ENCODE measurements at places on chromosomes 7 and 10. TPM values are rescaled to one million over a fixed set of nuclear protein-coding genes. Genes with fewer than 3 reads are reported as not detected.

GRCh38 chr7:51774178-51774577 is 457.6 kb upstream of the COBL start:
- ATAC-seq, result no peak

- no peak for ATAC-seq
Measured at GRCh38 chr10:71229726-71230655, 17.6 kb downstream of the UNC5B start.

DNA sequence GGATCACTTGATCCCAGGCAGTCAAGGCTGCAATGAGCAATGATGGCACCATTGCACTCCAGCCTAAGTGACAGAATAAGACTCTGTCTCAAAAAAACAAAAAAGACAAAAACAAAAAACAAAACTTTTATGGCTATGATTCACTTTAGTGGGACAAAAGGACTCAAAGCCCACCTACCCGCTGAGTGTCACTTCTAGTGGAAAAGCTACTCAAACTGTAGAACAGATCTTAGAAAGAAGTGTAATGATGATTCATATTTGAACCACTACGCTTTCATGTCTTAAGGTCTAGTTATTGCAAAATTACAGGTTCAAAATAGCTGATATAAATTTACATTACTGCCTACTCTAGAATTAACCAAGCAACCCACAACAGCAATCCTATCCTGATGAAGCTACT is 47.1 kb upstream of the OTUD1 start:
- ATAC-seq, result no peak

GRCh38 chr10:111100198-111100597 is 23.4 kb downstream of the ADRA2A start:
- ATAC-seq, result no peak

GRCh38 chr7:140983802-140984201 is 30.9 kb downstream of the MRPS33 start:
- no peak for ATAC-seq

- ATAC-seq, result no peak
Measured at GRCh38 chr7:37249240-37249639, 199.4 kb downstream of the ELMO1 start.

GRCh38 chr7:21544303-21544656 is 1.4 kb downstream of the DNAH11 start:
- ATAC-seq, result no peak

- no peak for ATAC-seq
Measured at GRCh38 chr7:1665549-1666316, 4.3 kb upstream of the ELFN1 start.

GRCh38 chr10:90407851-90408250 is 450.0 kb downstream of the HTR7 start:
- no peak for ATAC-seq

DNA sequence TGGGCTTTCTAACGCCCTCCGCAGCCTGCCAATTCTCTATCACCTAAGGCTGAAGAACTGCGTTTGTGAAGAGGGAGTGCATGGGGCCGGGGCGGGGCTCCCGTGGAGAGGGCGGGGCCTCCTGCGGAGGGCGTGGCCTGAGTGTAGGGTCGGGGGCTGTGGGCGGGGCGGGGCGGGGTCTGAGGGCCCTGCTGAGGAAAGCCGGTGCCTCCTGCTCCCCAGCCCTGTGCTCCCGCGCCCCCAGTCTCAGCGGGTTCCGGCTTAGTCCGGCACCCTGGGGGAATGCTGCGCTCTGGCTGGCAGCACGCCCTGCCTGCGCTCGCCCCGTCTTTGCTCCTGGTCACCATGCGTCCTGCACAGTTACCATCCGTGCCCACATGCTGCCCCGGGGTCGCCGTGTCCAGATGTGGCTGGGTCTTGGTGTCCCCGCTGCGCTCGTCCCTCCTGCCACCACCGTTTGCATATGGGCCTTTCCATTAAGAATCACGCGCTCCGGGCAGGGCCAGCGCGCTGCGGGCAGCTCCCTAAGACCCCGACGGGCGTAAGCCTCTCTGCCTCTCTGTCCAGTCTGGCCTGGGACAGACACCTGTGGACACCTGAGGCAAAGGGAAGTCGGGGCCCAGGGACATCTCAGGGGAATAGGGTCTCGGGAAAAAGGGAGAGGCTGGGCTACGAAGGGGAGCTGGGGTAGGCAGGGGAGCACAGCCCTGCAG is 144.0 kb upstream of the RET start:
- ATAC-seq, result no peak

DNA sequence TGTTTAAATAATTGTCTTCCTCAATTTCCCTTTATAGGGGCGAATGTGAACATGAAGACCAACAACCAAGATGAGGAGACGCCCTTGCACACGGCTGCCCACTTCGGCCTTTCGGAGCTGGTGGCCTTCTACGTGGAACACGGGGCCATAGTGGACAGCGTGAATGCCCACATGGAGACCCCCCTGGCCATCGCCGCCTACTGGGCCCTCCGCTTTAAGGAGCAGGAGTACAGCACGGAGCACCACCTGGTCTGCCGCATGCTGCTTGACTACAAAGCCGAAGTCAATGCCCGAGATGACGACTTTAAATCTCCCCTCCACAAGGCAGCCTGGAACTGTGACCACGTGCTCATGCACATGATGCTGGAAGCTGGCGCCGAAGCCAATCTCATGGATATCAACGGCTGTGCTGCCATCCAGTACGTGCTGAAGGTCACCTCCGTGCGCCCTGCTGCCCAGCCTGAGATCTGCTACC is 42.1 kb downstream of the ASB4 start:
- ATAC-seq, result no peak

DNA sequence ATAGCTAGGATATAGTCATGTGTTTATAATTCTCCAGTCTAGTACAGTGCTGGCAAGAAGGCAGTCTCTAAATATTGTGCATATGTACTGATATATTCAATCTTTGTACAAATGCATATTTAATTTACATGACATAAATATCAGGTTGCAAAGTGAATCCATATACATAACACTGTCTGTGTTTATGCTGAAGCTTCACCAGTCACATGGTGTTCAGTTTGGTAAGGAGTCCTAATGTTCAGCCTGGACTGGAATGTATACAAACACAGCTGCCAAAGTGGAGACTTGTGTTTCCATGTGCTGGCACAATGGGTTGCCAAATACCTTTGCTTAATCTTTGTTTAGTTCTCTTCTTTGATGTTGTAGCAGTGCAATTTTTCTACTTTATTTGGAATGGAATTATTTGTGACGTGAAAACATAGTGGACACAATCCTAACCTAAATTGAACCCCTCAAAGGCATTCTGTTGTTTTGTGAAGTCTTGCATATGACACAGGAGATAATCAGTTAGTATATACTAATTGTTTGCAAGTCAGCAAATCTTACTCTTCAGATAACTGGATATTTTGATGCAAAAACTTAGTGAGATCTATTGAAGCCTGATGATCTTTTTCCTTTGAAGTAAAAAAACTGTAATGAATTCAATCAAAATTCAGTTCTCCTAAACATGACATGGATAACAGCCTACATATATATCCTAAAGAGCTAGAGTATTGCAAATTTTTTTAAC is 17.3 kb upstream of the ARL4A start:
- no peak for ATAC-seq

DNA sequence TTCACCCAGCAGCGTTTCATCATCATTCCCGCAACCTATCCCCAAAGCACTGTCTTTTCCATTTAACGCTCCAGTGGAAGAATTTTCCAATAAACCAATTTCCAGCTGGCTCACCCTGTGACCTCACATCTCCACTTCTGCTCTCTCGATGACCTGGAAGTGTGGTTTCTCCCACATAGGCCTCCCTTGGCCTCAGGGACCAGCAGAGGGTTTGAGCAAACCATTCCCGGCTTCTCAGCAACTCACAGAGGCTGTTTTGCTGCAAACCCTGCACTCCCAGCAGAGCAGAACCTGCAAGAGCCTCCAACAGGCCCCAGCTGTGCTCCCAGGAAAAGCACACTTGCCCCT is 523.0 kb upstream of the FOXK1 start:
- no peak for ATAC-seq

DNA sequence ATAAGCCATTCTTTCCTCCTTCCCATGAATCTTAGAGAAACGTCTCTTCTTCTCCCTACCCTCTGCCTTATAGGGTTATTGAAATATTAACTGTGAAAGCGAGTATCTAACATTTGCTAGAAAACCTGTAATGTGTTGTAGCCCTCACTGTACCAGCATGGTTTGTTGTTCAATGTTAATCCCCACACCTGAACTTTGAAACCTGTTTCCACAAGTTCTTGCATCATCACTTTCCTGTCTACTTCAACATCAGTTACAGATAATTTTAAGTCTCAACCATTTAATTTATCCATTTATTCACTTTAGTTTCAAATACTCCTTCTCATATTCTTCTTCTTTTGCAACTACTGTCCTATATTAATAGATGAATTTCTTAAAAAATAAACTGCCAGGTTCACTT is 148.2 kb downstream of the ETV1 start:
- no peak for ATAC-seq

- peak; percentile 25 for ATAC-seq
Measured at GRCh38 chr10:103983367-103983911, 16.5 kb downstream of the SLK start.

- no peak for ATAC-seq
Measured at GRCh38 chr7:144670218-144670617, 165.6 kb downstream of the TPK1 start.

DNA sequence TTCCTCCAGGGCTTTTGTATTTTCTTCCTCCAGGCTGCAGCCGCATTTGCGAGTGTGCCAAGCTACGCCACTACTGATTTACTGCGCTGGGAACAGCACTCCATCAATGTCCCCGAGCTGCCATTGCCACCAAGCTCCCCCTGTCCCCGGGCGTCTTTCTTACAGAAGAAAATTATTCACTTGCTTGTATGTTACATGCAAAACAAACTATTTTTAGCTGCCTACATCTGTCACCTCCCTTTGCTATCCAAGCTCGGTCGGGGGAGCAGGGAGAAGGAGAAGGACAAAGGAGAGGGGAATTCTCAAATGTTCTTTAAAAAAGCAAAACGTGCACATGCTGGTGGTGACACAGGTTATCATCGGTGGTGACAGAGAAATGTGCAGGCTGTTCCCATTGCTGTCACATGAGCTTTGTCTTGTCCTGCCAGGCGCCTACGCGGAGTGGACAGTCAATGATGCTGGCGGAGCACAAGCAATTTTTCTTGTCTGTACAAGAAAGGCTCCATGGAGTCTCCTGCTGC is 93.1 kb downstream of the ADARB2 start:
- no peak for ATAC-seq

- no peak for ATAC-seq
Measured at GRCh38 chr7:121473645-121474300, 77.7 kb upstream of the FAM3C start.

DNA sequence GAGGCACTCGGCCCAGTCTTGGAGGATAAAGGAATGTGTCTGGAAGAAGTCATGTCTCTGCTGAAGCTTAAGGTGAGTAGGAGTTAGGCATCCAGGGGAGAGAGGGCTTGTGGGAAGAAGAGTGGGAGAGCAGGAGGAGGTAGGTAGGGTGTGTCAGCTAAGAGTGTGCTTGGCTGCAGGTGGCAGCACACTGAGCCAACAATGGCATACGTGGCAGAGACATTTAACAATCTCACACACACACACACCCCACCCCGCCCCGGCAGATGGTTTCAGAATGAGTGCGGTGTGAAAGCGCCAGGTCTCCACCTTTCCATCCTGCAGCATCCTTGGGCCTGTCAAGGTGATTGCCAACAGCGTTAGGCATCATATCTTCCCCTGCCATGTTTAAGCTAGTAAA is 11.2 kb upstream of the ARPC1A start:
- ATAC-seq, result peak; percentile 93

DNA sequence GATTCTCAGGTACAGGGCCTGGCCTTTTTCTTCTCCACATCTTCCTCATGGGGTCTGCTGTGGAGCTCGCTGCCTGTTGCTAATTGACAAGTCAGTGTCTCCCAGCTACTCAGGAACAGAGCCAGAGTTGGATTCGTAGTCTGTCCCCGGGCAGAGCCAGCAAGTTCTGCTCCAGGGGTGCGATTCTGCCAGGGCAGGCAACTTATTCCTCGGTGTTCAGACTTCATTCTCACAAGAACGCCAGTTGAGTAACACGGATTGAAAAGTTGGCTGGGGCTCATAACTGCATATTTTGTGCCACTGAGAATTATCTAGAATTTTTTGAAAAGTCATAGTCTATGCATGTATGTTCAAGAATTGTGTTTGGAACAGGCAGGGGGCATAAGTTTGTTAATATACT is 336.7 kb upstream of the NPVF start:
- no peak for ATAC-seq

- ATAC-seq, result peak; percentile 44
Measured at GRCh38 chr10:19817231-19817933, 1.1 kb downstream of the PLXDC2 start.

DNA sequence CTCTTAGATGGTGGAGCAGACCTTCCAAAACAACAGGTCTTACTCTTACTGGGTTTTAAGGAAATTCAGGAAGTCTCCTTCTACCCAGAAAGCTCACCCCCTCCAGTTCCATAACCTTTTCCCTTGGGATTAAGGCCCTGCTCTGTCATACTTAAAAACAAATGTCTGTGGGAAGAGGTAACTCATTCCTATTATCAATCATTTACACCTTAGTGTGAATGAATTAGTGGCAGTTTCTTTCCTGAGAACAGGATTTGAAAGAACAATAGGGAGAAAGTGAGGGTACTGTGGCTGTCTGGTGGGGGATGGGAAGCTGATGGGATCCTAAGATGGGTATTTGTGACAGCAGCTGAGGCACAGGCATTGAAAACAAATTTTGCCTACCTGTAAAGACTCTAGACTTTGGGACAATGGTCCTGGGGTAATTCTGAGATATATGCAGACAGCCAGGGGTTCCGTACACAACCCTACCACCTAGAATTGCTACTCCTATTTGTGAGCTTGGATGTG is 22.2 kb upstream of the PDLIM1 start:
- no peak for ATAC-seq

DNA sequence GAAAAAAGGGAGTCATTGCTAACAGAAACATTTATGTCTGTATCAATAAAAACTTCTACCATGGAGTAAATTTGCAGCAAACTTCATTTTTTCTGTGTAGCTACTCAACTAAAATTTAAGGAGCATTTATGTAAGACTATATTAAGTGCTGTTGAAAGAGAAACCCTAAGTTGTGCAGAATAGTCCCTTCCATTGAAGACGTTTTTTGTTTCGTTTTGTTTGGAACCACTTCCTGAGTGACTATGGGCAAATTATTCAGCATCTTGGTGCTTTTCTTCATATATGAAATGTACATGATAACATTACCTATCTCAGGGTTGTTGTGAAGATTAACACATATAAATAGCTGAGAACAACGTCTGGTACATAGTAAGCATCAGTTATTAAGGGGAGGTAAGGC is 24.3 kb downstream of the SEM1 start:
- ATAC-seq, result no peak

- no peak for ATAC-seq
Measured at GRCh38 chr10:91088300-91089140, 131.9 kb upstream of the PCGF5 start.

- no peak for ATAC-seq
Measured at GRCh38 chr7:137091396-137091795, 222.9 kb downstream of the CHRM2 start.

- no peak for ATAC-seq
Measured at GRCh38 chr10:114687459-114687858, 29.4 kb upstream of the ABLIM1 start.

The CFAP46 gene
- total RNA-seq, result 0.64 TPM

The CPEB3 gene
- 5.1 TPM for total RNA-seq

The NUPR2 gene
- 0.32 TPM for total RNA-seq

The UNCX gene
- not detected for total RNA-seq

The DOCK1 gene
- 37.6 TPM for total RNA-seq

The PNLIP gene
- not detected for total RNA-seq

The CPVL gene
- total RNA-seq, result 5.0 TPM

The VSTM4 gene
- total RNA-seq, result 0.68 TPM

The PIP gene
- 0.56 TPM for total RNA-seq

The CRYGN gene
- total RNA-seq, result not detected

The SPDYE6 gene
- not detected for total RNA-seq

The AMPH gene
- total RNA-seq, result 0.16 TPM

The BMPER gene
- total RNA-seq, result not detected

The PRF1 gene
- total RNA-seq, result 0.28 TPM

The FGL2 gene
- 1.6 TPM for total RNA-seq
